Tibial nerve (tissue), 4 donors: ENCODE measurements at places on chromosomes 13 and 19. TPM values are rescaled to one million over a fixed set of nuclear protein-coding genes. Genes with fewer than 3 reads are reported as not detected.

DNA sequence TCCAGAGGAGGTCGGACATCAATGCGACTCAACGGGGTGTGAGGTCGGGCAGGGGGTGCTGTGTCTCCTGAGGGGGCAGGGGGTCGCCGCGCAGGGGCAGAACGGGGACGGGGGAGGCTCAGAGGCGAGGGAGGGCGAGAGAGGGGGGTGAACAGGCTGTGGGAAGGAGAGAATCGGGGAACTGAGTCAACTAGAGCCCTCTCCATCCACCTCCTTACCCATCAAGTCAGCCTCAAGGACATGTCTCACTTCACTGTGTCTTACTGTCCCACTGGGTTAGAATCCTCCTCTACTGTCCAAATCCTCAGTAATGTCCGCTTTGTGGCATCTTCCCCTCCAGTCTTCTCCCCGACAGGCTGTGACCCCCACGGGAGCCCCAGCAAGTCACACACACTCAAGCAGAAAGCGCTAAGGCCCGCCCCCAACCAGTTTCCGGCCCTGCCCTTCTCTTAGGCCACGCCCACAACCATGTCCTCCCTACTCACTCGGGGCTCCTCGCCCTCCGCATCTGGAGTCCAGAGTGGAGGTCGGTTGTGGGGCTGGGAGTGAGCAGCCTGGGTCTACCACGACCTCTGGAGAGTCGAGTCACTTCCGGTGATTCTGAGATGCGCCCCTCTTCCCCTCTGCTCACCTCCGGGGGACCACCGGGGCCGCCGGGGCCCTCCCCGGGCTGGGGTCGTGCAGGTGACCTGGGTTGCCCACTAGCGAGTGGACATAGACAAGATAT lies 9.3 kb downstream of the PLEKHA4 start:
- peak overlapping the region; percentile 18 for H3K4me3 ChIP-seq
- H3K36me3 ChIP-seq: no peaks in the 10 kb centered on the region
- H3K27ac ChIP-seq: peak overlapping the region; percentile 79
- H3K4me1 ChIP-seq: no peaks in the 10 kb centered on the region
- no peak for DNase-seq
- H3K27me3 ChIP-seq: no peaks in the 10 kb centered on the region

DNA sequence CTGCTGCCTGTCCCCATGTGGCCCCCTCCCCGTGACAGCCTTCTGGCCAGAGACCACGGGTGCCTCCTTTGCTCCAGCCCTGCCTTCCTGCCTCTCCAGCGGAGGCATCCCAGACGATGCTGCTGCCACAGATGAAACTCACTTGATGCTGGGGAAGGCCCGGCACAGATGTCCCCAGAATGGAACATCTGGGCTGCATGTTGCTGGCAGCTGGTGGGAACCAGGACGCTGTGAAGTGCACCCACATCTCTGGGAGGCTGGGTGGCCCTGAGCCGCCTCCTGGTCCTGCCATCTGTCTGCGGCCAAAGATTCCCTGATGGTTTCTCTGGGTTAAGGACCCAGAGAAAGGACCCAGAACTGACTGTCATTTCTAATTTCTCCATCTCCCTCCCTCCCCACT lies 51.9 kb upstream of the PTPRS start:
- DNase-seq: no peak
- no peak overlapping the region for H3K27ac ChIP-seq
- H3K36me3 ChIP-seq: no peaks in the 10 kb centered on the region
- H3K4me3 ChIP-seq: no peak overlapping the region
- no peaks in the 10 kb centered on the region for H3K4me1 ChIP-seq

- H3K4me3 ChIP-seq: no peak overlapping the region
- H3K27ac ChIP-seq: no peak overlapping the region
- no peaks in the 10 kb centered on the region for H3K27me3 ChIP-seq
- H3K36me3 ChIP-seq: no peaks in the 10 kb centered on the region
These were observed 16.7 kb downstream of the VWA8 start for GRCh38 chr13:41944229-41944628.

DNA sequence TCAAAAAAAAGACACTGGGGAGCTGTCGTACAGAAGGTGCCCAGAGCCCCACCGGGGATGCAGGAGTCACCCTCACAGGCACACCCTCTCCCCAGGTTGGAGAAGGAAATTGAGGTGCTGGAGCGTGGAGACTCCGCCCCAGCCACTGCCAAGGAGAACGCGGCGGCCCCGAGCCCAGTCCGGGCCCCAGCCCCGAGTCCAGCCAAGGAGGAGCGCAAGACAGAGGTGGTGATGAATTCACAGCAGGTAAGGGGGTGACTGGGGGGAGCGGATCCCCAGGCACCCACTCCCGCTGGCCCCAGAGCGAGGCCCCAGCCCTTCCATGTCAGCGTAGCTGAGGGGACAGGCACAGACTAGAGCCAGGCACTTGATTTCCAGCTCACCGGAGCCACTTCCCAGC lies 19.9 kb upstream of the MISP start:
- no peak for DNase-seq
- no peaks in the 10 kb centered on the region for H3K4me1 ChIP-seq
- no peaks in the 10 kb centered on the region for H3K36me3 ChIP-seq
- no peaks in the 10 kb centered on the region for H3K27me3 ChIP-seq

- H3K4me3 ChIP-seq: no peak overlapping the region
- peaks cover 21% of the 10 kb centered on the region for H3K4me1 ChIP-seq
- no peak for DNase-seq
- no peaks in the 10 kb centered on the region for H3K27me3 ChIP-seq
- no peak overlapping the region for H3K27ac ChIP-seq
- H3K36me3 ChIP-seq: peaks cover 4% of the 10 kb centered on the region
These were observed 27.5 kb downstream of the ZNF507 start for GRCh38 chr19:32372726-32373517.

- H3K27me3 ChIP-seq: no peaks in the 10 kb centered on the region
- peaks cover 6% of the 10 kb centered on the region for H3K4me1 ChIP-seq
- no peaks in the 10 kb centered on the region for H3K36me3 ChIP-seq
- DNase-seq: no peak
These were observed 1.8 kb upstream of the MBNL2 start for GRCh38 chr13:97220151-97220900.

DNA sequence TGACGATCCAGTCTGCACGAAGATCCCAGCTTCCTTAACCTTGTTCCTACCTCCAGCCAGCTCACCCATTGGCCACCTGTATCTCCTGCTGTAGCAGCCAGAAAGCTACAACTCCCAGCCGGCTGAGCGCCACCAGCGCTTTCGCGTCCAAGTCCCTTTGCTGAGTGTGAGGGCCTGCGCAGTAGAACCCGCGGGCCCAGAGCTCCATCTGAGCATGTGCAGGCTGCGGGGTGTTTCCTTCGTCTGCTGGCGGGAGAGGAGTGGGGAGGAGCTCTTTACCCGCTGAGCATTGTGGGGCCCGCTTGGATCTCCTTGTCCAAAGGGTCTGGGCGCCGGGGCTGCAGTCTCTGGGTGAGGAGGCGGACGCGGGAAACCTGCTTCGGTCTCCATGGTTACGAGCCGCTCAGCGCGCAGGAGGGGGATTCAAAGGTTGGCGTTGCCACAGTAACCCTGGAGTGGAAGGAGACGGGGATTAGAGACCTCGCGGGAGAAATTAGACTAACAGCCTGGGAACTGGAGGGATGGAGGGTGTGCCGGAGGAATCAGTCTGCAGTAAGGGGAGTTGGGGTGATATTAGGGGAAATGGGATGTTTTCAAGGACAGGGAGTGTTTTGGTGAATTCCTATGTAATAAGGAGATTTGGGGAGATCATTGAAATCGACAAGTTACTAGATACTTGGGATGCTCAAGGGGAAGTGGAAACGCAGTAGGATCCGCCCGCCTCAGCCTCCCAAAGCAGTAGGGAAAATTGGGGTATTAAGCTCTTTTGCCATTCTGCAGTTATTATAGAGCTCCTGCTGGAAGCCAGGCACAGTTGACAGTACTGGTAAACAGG lies 33.5 kb downstream of the ZSWIM9 start:
- H3K27ac ChIP-seq: peak overlapping the region; percentile 82
- peaks cover 18% of the 10 kb centered on the region for H3K4me1 ChIP-seq
- H3K4me3 ChIP-seq: peak overlapping the region; percentile 63
- DNase-seq: peak; percentile 78
- no peaks in the 10 kb centered on the region for H3K36me3 ChIP-seq

NKPD1 gene
- total RNA-seq: not detected

KISS1R gene
- total RNA-seq: not detected

TMEM38A gene
- total RNA-seq: 3.8 TPM

AKT1S1 gene
- total RNA-seq: 20.6 TPM

ZNF296 gene
- total RNA-seq: 4.2 TPM

APOC4 gene
- total RNA-seq: not detected

CD37 gene
- total RNA-seq: 16.6 TPM

DIAPH3 gene
- not detected for total RNA-seq
